Stimulated activated CD8-positive, alpha-beta memory T cell treated with anti-CD3 and anti-CD28 coated beads, Interleukin-4, amount 100 ng/mL, for 4 hours (primary cell): ENCODE measurements at places on chromosomes 5 and 9.
A peak's percentile ranks its signal among the peaks of the same experiment; 100 is the strongest.

DNA sequence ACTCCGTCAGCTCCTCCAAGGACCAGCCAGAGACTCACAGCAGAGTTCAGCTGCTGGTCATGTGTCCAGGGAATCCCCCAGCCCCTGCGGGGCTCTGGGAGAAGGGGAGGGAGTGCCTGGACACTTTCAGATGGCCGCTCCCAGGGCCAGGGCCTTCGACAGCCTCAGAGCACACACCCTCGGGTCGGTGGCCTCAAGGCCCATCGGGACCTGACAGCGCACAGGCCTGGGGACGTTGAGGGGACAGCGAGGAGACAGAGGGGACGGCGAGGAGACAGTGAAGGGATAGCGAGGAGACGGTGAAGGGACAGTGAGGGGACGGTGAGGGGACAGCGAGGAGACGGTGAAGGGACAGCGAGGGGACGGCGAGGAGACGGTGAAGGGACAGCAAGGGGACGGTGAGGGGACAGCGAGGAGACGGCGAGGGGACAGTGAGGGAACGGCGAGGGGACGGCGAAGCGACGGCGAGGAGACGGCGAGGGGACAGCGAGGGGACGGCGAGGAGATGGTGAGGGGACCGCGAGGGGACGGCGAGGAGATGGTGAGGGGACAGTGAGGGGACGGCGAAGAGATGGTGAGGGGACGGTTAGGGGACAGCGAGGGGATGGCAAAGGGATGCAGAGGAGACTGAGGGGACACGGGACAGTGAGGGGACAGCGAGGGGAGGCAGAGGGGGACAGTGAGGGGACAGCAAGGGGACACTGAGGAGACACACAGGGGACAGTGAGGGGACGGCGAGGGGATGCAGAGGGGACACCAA is 47.3 kb downstream of the SLC12A7 start:
- no peak for DNase-seq

DNA sequence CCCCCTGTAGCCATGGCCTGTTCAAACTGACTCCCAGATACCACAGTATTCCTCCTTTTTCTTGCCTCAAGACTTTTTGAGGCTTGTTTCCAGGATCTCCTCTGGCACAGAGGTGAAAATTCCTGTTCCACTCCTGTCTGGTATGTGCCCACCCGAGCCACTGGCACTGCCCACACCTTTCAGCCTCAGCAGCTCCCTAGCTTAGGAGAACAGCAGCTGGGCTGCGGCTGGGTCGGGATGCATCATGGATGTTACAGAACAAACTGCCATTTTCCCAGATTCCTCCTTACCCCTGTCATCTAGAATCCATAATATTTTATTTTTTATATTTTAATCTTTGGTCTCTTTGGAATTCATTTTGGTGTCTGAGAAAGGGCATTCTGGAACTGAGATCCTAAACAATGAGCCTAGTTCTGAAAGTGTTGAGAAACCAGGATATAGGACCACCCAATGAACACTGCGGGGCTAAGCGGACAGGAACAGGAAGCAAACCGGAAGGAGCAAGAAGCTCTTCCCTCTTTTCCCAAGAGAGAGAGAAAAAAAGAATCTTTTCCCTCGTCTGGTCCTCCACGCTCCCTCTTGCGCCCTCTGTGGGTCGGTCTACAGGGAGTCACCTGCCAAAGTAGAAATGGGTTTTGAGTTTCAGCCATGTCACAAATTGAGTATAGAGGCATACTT is 12.5 kb downstream of the OR2S2 start:
- DNase-seq, result peak; percentile 4

DNA sequence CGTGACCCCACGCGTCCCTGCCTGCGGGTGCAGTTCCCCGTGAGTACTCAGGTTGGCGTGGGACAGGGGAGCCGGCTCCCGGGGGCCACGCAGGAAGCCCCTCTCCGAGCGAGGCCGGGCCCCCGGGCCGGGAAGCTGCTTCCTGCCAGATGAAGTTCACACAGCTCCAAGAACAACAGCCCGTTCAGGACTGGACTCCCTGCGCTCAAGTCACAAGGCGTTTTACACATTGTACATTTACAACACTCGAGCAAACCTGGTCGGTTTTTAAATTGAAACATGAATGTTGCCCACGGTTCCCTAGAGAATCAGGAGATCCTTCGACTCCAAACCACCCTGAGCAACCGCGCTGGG is 22.4 kb downstream of the SLC9A3 start:
- DNase-seq, result no peak

DNA sequence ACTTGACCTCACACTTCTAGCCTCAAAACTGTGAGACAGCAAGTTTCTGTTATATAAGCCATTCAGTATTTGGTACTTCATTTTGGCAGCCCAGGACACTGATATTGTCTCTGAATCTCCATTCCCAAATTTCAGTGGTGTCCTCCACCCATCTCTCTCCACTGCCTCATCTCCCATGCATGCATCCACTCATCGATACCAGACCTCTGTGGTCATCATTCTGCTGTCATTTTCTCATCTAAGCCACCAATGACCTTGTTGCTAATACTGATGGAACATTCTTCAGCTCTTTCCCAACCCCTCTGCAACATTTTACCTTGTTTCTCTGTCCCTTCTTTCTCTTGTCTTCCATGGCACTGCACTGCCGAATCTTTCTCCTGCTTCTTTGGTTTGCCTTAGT is 221.8 kb downstream of the SNX18 start:
- DNase-seq, result no peak

DNA sequence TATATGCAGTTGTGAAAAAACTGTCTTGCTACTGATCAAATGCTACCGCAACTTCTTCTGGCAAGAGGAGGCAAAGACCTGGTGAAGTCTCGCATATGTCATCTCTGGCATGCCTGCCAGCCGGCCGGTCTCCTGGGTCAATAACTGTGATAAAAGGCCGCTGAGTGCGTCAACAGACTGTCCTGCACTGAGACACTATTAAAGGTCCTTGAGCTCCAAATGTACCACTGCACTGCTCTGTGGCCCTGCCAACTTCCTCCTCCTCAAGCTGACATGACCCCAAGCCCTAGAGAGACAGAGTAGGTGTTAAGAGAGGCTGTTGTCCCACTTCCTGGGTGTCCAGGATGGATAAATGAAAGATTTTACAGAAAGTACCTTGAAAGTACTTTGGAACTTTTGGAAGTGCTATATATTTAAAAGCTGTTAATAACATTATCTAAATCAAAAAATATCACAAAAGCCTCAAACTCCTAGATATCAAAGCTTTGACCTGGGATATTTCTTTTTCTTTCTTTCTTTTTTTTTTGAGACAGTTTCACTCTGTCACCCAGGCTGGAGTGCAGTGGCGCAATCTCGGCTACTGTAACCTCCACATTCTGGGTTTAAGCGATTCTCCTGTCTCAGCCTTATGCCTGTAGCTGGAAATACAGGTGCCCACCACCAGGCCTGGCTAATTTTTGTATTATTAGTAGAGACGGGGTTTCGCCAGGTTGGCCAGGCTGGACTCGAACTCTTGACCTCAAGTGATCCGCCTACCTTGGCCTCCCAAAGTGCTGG is 31.5 kb downstream of the RAPGEF1 start:
- no peak for DNase-seq

DNA sequence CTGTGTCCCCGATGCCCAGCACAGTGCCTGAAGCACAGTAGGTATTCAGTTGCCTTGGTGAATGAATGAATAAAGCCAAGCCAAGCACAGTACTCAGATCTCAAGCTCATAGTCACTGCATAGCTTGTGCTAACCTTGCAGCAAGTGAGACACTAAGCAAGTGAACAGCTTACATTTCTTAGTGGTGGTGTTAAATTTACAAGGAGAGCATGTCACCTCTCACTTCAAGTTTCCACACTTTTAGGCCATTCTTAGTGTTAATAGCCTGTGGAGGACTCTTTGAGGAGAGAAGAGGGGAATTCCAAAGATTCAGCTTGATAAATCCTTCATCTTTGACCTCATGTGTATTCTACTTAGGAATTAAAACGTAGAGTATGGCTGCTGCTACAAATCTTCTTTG is 104.7 kb downstream of the C9orf152 start:
- no peak for DNase-seq

GRCh38 chr5:50343715-50344114 is 97.4 kb downstream of the EMB start:
- no peak for DNase-seq

GRCh38 chr5:115810761-115811160 is 5.7 kb downstream of the CDO1 start:
- DNase-seq, result no peak

- peak; percentile 88 for DNase-seq
Observed at GRCh38 chr9:129888293-129889121, 53.2 kb downstream of the USP20 start.

DNA sequence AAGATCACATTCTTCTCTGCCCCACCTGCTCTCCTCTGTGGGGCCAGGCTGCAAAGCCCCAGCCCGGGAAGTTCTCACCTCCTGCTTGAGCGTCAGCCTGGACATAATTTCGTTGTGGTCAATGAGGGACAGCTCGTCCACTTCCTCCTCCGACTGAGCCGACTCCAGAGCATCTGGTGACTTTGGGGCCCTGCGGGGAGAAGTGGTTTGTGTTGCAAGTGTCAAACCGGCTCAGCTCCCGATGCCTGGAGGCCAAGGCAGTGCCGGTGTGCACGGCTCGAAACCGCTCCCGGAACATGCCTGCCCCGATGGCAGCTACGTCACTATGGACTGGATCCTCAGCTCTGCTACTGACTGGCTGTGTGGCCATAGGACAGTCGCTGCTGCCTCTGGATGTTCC is 52.8 kb downstream of the PRRT1B start:
- DNase-seq, result no peak

DNA sequence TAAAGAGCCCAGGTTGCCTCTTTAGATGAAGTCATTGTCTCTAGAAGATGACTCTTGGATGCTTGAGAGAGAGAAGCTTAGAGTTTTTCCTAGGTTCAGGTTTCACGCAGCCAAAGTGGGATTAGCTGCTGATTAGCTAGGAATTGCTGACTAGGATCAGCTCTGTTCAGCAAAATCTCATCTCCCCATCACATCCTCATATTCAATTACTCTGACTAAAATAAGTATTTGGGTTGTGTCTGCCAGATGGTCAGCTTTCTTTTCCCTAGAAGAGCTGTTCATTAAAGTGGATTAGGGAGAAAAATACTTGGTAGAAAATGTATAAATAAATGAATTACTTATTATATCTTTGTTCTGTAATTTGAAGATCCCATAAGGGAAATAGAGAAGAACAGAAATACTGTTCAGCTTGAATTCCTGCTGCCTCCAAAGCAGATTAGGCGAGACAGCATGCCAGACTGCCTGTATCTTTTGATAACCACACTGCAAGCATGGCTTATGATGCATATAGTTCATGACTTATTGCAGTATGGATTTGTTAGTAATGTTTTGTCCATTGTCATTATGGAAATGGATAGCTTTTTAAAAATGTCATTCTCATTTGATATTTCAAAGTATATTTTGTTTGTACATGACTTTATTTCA is 184.8 kb upstream of the CD180 start:
- no peak for DNase-seq

DNA sequence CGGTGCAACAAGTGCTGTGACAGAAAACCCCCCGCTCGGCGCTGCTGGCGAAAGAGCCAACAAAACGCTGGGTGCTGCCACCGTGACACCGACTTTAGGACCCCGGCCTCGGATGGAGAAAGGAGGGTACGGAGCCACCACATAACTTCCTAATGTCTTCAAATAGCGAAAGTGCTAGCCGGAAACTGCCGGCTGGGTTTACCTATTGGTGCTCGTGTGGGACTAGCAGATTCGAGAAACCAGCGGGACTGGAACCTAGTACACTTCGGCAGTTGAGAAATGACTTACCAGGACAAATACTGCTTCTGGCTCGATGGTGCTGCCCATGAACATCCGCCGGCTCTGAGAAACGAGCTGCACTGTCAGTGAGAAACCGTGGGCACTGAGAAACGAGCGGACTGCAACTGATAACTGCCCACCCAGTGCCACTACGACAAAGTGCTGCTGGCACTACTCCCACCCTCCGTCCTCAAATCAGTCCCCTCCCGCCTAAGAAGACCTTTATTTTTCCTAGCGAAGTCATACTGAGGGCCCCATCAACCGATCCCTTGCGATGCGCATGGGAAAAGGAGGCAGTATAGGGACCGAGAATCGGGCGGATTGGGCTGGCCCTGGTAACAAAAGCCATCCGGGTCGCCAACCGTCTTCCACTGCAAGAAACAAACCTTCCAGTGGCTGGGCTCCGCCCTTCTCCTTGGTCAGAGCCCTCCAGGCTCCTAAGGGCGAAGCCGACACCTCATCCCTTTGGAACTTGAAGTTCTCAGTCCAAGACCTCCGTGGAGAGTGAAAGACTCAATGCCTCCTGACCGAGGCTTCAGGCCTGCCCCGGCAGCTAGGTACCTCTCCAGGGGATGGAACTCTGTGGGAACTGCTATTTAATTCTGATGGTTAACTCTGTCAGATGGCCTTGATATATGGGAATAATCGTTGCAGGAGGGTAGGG is 27.0 kb upstream of the ANXA2R start:
- peak; percentile 79 for DNase-seq

GRCh38 chr5:10502578-10502977 is 60.9 kb downstream of the ROPN1L start:
- no peak for DNase-seq

- no peak for DNase-seq
Observed at GRCh38 chr5:127941646-127942045, 141.9 kb upstream of the SLC12A2 start.

- DNase-seq, result peak; percentile 39
Observed at GRCh38 chr9:126860077-126860756, at the start of gene ZBTB34. Gene ZBTB34 (plus strand): TSS chr9:126860639. CDS start chr9:126879400, 18,761 bp downstream.

DNA sequence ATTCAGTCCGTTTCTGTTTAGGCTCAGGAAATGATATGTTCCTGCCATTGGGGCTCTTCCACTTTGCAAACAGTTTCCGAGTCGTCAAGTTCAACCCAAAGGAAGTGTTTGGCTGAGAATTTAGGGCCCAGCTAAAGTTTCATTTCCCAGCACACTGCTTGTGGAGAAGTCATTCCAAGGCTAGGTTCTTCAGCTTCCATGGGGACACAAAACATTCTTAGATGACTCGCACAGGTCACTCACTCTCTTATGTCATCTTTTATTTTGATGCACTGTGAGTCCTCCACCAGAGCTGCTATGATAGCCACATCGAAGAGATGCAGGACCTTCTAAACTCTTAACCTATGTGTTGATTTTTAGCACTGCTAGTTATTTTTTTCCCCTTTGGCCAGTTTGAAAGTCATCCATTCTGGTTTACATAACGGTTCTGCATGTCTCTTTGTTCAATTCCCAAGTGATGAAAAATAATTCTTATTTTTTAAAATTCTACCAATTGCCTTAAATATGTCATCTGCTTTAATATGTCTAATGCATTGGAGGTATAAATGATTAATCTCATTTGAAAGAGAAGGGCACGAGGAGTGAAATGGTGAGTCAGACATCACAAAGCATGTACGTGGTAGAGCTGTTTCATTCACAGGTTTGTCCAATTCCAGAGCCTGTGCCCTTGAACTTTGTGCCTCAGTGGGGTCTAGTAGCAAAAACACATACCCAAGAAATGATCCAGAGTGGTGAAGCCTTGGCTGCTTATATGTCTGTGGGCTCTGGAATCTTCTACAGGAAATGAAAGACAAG is 84.3 kb downstream of the ZNF462 start:
- DNase-seq, result no peak
